ENCODE measurements at places on chromosomes 12 and 14. TPM values are rescaled to one million over a fixed set of nuclear protein-coding genes. Genes with fewer than 3 reads are reported as not detected.

GRCh38 chr12:124394462-124395128, 99.7 kb downstream of the RFLNA start:
- no peak overlapping the region for H3K4me3 ChIP-seq
- H3K36me3 ChIP-seq: peaks cover 8% of the 10 kb centered on the region
- H3K27ac ChIP-seq: no peak overlapping the region

DNA sequence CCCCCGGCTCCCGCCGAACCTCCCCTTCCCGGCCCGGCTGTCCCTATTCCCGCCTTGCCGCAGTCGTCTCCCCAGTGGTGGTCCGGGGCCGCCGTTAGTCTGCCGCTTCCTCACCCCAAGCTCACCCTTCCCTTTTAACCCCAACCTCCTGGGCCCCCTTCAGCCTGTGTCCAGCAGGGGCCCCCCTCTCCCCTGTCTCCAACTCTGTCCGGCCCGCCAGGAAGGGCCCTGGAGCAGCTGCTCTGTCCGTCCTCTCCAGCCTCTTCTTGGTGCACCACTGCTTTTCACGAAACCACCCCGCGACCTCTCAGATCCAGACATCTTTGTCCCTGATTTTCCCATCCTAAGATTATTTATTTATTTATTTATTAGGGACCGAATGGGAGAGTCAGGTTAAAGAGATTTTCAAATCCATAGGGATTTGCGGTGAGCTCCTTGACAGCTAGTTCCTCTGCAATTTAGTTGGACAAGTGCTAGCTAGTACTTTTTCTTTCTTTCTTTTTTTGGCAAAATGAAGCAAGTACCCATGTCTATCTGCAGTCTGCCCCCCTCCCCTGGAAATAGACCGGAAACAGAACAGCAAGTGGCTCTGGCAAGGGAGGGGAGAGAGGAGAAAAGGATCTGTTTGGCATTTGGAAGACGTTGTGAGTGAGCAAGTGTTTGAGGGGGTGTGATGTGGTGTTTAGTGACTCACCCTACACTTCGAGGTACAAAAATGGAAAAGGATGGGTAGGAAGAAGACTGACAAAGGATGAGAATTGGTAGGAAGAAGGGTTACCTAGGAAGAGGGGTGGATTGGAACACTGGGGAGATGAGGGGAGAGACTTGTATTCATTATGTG, 632 bp downstream of the UBR7 start:
- H3K27ac ChIP-seq: peak overlapping the region; percentile 54
- peaks cover 48% of the 10 kb centered on the region for H3K4me1 ChIP-seq
- peaks cover 23% of the 10 kb centered on the region for H3K36me3 ChIP-seq
- no peaks in the 10 kb centered on the region for H3K27me3 ChIP-seq
- peak overlapping the region; percentile 99 for H3K4me3 ChIP-seq
- DNase-seq: no peak

- no peak for DNase-seq
- peaks cover 29% of the 10 kb centered on the region for H3K4me1 ChIP-seq
- peaks cover 20% of the 10 kb centered on the region for H3K36me3 ChIP-seq
- no peaks in the 10 kb centered on the region for H3K27me3 ChIP-seq
These were observed 127.2 kb downstream of the BCAT1 start for GRCh38 chr12:24821691-24822090.

- no peaks in the 10 kb centered on the region for H3K4me1 ChIP-seq
- H3K27ac ChIP-seq: no peak overlapping the region
- no peak overlapping the region for H3K4me3 ChIP-seq
- no peaks in the 10 kb centered on the region for H3K36me3 ChIP-seq
- no peak for DNase-seq
These were observed 145.6 kb downstream of the LRIG3 start for GRCh38 chr12:58774731-58775130.

C12orf54 gene
- not detected for total RNA-seq

GRCh38 chr12:45581112-45581511, 148.4 kb upstream of the ARID2 start:
- no peak overlapping the region for H3K4me3 ChIP-seq
- peaks cover 7% of the 10 kb centered on the region for H3K27me3 ChIP-seq
- H3K27ac ChIP-seq: no peak overlapping the region
- no peak for DNase-seq
- H3K4me1 ChIP-seq: peaks cover 7% of the 10 kb centered on the region

CCDC196 gene
- not detected for total RNA-seq

KCTD10 gene
- total RNA-seq: 48.3 TPM

DNA sequence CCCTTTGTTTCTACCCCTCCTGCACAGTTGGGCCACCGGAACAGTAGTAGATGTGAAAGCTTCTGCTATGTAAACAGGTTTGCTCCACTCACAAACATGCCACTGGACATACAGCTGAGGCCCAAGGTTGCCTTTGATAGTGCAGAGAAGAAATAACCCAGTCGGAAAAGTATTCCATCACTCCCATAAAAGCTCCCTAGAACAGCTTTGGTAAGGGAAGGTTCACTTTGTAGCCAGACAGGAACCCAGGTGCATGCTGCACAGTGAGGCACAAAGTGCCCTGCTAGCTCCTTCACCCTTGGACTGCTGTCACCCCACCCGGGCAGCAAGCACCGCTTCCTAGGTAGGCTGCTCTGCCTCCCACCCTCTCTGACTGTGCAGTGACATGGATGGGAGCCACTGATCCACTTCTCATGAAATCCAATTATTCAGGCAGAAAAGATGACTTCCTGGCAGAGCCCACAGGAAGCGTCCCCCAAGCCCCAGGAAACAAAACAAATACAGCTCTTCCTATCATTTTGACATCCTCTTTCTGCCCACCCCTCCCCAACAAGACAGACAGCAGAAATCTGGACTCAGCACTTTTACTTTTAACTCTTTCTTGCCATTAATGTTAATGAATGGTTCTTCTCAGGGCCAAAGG, 100.2 kb downstream of the SRGAP1 start:
- DNase-seq: no peak
- peaks cover 2% of the 10 kb centered on the region for H3K27me3 ChIP-seq
- H3K27ac ChIP-seq: no peak overlapping the region
- no peak overlapping the region for H3K4me3 ChIP-seq

PRH2 gene
- total RNA-seq: not detected

- peak; percentile 71 for DNase-seq
- peaks cover 23% of the 10 kb centered on the region for H3K27me3 ChIP-seq
- H3K36me3 ChIP-seq: no peaks in the 10 kb centered on the region
- no peak overlapping the region for H3K27ac ChIP-seq
These were observed 48.7 kb upstream of the LALBA start for GRCh38 chr12:48618541-48618940.

GRCh38 chr12:40937891-40938290, 245.7 kb downstream of the CNTN1 start:
- no peaks in the 10 kb centered on the region for H3K27me3 ChIP-seq
- no peak for DNase-seq
- H3K4me3 ChIP-seq: no peak overlapping the region

GRCh38 chr12:124026755-124027745, 54.0 kb downstream of the ZNF664 start:
- no peak overlapping the region for H3K27ac ChIP-seq
- no peak for DNase-seq
- peaks cover 5% of the 10 kb centered on the region for H3K27me3 ChIP-seq
- H3K4me3 ChIP-seq: no peak overlapping the region
- no peaks in the 10 kb centered on the region for H3K4me1 ChIP-seq
- no peaks in the 10 kb centered on the region for H3K36me3 ChIP-seq

GRCh38 chr12:46507766-46508165, 135.2 kb upstream of the SLC38A2 start:
- no peak for DNase-seq
- H3K4me3 ChIP-seq: no peak overlapping the region
- H3K27ac ChIP-seq: no peak overlapping the region
- peaks cover 37% of the 10 kb centered on the region for H3K36me3 ChIP-seq

DNA sequence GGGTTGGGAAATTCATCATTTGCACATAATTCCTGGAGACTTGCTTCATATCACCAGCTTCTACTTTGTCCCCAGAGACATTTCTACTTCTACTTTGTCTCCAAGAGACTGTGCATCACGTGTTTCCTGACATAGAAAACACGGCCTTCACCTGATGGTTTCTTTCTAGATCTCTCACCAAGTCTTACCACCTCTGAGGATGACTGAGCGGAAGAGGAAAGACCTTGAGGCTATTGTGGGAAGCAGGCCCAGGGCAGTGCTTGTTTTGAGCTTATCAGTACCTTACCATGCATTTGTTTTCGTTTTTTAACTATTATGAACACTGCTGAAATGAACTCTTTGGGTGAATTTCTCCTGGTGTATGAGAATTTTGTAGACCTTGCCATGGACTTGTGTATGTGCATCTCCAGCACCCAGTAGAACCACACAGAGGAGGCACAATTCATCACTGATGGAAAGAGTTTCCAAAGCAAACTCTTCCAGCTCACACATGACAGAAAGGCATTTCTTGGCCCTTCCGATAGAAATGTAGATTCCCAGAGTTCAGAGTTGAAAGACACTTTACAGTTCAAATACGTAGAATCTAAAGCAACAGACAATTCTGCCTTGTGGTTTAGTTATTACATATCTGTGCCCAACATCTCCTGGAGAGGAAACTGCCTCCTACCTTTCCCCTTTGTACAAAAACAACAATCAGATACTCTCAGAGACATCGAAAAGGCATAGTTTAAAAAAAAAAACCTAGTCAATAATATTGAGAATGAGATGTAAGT, 434.7 kb downstream of the FUT8 start:
- peaks cover 11% of the 10 kb centered on the region for H3K36me3 ChIP-seq
- H3K27ac ChIP-seq: peak overlapping the region; percentile 90
- no peaks in the 10 kb centered on the region for H3K27me3 ChIP-seq
- H3K4me1 ChIP-seq: peaks cover 82% of the 10 kb centered on the region

DNA sequence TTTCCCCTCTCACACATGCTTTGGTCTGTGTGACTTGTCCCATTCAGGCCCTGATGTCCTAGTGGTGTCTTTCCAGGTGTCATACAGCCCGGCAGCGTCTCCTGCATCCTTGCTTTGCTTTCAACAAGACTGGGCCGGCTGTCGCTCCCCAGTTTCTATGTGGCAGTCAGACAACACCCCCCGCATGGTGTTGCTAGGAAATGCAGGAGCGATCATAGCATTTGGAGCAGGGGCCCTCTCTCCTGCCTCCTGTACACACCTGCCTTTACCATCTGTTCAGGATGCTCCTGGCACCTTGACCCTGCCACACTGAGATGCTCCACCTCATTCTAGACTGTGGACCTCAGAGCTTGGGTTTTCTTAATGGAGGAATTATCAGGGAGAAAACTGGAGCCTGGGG, 29.5 kb downstream of the CACNA1C start:
- DNase-seq: no peak
- no peak overlapping the region for H3K27ac ChIP-seq
- no peak overlapping the region for H3K4me3 ChIP-seq
- H3K27me3 ChIP-seq: peaks cover 16% of the 10 kb centered on the region
- H3K4me1 ChIP-seq: no peaks in the 10 kb centered on the region
- H3K36me3 ChIP-seq: no peaks in the 10 kb centered on the region

- H3K4me3 ChIP-seq: no peak overlapping the region
- H3K36me3 ChIP-seq: no peaks in the 10 kb centered on the region
- H3K27me3 ChIP-seq: no peaks in the 10 kb centered on the region
These were observed 76.2 kb downstream of the PRKD1 start for GRCh38 chr14:29851397-29851796.

TMBIM6 gene
- 382 TPM for total RNA-seq

- H3K4me1 ChIP-seq: no peaks in the 10 kb centered on the region
- no peak overlapping the region for H3K4me3 ChIP-seq
- no peak overlapping the region for H3K27ac ChIP-seq
- H3K36me3 ChIP-seq: no peaks in the 10 kb centered on the region
- no peak for DNase-seq
These were observed 601.9 kb downstream of the SNAPC1 start for GRCh38 chr14:62364161-62364560.

DNA sequence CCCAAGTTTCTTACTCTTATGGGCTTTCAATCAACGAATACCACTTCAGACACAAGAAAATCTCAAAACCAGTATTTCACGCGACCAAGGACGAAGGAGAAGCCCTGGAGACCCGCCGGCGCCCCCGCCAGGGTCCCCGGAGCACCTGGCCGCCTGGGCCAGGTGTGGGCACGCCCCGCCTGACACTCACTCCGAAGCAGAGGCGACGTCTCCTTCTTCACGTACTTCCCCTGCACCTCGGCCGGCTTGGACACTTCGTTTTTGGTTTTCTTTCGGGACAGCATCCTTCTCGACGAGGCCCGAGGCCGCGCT, 466 bp downstream of the SAV1 start:
- peaks cover 10% of the 10 kb centered on the region for H3K27me3 ChIP-seq
- H3K4me1 ChIP-seq: peaks cover 15% of the 10 kb centered on the region
- DNase-seq: no peak

CPNE6 gene
- total RNA-seq: not detected

EFCAB11 gene
- 6.0 TPM for total RNA-seq

DNA sequence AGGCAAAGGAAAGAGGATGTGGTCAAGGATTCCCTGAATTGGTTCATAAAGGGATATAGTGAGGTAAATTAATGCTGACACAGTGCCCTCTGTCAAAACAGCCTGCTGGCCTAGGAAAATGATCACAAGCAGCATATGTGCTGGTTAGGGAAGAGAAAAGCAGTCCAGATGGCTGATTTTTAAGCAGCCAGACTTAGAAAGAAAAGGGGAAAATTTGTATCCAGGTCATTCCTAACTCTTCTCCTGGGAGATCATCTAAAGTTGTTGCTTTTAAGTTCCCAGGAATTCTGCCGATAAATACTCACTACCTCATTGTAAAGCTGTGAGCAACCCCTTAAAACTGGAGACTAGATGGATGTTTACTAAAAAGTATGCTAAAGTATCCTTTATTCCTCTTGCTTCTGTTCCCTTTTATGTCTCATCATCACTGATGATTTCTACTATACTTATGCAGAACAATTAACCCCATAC, 46.4 kb upstream of the CNOT2 start:
- no peaks in the 10 kb centered on the region for H3K36me3 ChIP-seq
- DNase-seq: no peak
- no peaks in the 10 kb centered on the region for H3K27me3 ChIP-seq
- H3K4me1 ChIP-seq: no peaks in the 10 kb centered on the region
- H3K4me3 ChIP-seq: no peak overlapping the region

APOF gene
- not detected for total RNA-seq

DNA sequence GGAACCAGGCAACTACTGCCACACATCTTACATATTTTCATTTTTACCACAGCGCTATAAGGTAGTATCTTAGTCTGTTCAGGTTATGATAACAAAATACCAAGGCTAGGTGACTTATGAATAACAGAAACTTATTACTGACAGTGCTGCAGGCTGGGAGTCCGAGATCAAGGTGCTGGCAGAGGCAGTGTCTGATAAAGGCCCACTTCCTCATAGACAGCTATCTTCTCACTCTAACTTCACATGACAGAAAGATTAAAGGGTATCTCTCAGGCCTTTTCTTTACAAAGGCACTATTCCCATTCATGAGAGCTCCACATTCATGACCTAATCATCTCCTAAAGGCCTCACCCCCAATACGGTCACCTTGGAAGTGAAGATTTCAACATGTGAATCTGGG, 59.8 kb upstream of the MDM1 start:
- H3K27me3 ChIP-seq: no peaks in the 10 kb centered on the region
- no peak overlapping the region for H3K4me3 ChIP-seq
- H3K27ac ChIP-seq: no peak overlapping the region
- peaks cover 10% of the 10 kb centered on the region for H3K36me3 ChIP-seq

IRAK3 gene
- total RNA-seq: 3.2 TPM

GRCh38 chr12:124721501-124722162, 142.0 kb downstream of the SCARB1 start:
- peaks cover 24% of the 10 kb centered on the region for H3K27me3 ChIP-seq
- no peak overlapping the region for H3K4me3 ChIP-seq
- H3K27ac ChIP-seq: no peak overlapping the region
- DNase-seq: no peak

- H3K27me3 ChIP-seq: peaks cover 21% of the 10 kb centered on the region
- H3K36me3 ChIP-seq: no peaks in the 10 kb centered on the region
- DNase-seq: peak; percentile 32
- peaks cover 26% of the 10 kb centered on the region for H3K4me1 ChIP-seq
- H3K4me3 ChIP-seq: peak overlapping the region; percentile 87
These were observed 482 bp upstream of the IFI27L2 start for GRCh38 chr14:94129758-94130414.

- peaks cover 30% of the 10 kb centered on the region for H3K4me1 ChIP-seq
- H3K36me3 ChIP-seq: peaks cover 5% of the 10 kb centered on the region
- peak overlapping the region; percentile 15 for H3K4me3 ChIP-seq
These were observed 86.6 kb downstream of the NINJ2 start for GRCh38 chr12:576615-577110.

Measured in activated T-helper 1 cell treated with anti-CD3 and anti-CD28 coated beads, Interleukin-12 subunit alpha, Interleukin-12 subunit beta, Interleukin-2, Interleukin-4 antibody, amounts not matched to agents 30 ng/mL and 10 ng/mL and 1 ng/mL, durations not matched to agents 14 hours and 24 hours and 36 hours (primary cell).